Umbilical cord (tissue), 2 donors: ENCODE measurements at places on chromosomes 3 and 15. TPM values are rescaled to one million over a fixed set of nuclear protein-coding genes. Genes with fewer than 3 reads are reported as not detected.

GRCh38 chr15:37693926-37694325 is 240.5 kb upstream of the TMCO5A start:
- DNase-seq: no peak

GRCh38 chr15:23022156-23022555 is 17.2 kb downstream of the TUBGCP5 start:
- no peak for DNase-seq

GRCh38 chr3:18649666-18650363 is 224.7 kb upstream of the SATB1 start:
- DNase-seq: no peak

DNA sequence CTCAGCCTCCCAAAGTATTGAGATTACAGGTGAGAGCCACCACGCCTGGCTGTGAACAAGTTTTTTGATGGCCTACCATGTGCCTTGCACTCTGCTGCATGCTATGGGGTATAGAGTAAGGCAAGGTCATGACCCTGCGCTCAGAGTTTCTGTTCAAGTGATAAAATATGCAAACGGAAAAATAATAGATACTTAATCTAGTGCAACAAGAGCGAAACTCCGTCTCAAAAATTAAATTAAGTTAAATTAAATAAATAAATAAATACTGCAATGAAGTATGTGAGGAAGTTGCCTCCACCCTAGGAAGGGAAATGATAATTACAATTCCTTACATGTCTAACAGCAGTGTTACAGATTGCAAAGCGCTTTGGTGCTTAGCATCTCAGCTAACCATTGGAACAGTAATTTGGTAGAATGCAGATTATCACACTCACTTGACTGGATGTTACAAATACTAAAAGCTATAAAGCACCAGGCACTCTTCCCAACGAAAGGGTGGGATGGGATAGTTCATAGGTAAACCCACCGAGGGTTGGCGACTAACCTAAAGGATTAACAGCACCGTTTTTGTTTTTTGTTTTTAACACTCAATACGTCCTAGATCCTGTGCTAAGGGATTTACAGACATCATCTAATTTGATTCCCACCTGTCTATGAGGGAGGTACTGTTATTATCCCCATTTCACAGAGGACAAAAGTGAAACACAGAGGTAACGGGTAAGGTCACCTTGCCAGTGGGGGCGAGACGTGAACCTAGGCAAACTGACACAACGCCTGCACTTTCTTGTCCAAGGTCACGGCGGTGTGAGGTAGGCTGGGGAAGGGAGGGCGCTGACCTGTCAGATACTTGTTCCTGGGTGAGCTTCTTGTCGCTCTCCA is 793 bp upstream of the FANCD2 start:
- no peak for DNase-seq

DNA sequence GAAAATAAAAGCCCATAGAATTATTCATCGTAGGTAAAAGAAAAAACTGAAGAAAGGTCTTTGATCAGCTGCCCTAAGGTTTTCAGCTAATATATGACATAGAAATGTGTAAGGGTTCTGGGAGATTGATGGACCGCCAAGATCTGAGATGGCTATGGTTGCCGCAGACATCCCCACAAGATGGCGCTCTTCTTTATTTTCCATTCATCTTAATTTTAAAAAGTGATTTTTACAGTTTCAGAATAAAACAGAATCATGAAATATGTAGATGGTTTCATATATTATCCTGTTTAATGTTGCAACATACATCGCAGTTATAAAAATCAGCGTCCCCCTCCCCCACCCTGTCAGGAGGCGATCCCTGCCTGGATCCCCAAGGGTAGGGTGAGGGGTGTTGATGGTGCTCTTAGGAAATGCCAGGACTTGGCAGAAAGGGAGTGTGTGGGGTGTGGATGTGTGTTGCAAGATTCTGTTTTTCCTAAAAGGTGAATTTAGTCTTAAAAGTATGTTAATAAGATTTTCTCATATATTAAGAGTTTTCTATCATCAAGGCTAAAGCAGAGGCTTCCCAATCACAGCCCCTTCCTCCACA is 68.8 kb downstream of the ANXA2 start:
- no peak for DNase-seq

- no peak for DNase-seq
Measured at GRCh38 chr3:136332776-136333175, 82.6 kb downstream of the PCCB start.

PDIA5 gene
- 40.4 TPM for total RNA-seq

RCCD1 gene
- total RNA-seq: 3.9 TPM
